Articular chondrocyte of knee joint (primary cell): ENCODE measurements at places on chromosomes 7 and 10. TPM values are rescaled to one million over a fixed set of nuclear protein-coding genes. Genes with fewer than 3 reads are reported as not detected.

Gene CNOT4
- 20.0 and 21.5 TPM in 2 replicates for total RNA-seq

Gene ZNF239
- total RNA-seq = 4.8 and 5.5 TPM in 2 replicates

Gene CPN1
- not detected in 2 replicates for total RNA-seq

Gene DYDC2
- not detected in 2 replicates for total RNA-seq

Gene FAM237B
- total RNA-seq = not detected in 2 replicates
